ENCODE measurements at places on chromosomes 2 and 18.

GRCh38 chr18:45588376-45589355, 26.6 kb upstream of the SLC14A2 start:
- DNase-seq, result no peak

- DNase-seq, result no peak
These were observed 1016.8 kb downstream of the CNTNAP5 start for GRCh38 chr2:125041846-125042245.

GRCh38 chr2:127636248-127637235, 9.4 kb upstream of the GPR17 start:
- no peak for DNase-seq

DNA sequence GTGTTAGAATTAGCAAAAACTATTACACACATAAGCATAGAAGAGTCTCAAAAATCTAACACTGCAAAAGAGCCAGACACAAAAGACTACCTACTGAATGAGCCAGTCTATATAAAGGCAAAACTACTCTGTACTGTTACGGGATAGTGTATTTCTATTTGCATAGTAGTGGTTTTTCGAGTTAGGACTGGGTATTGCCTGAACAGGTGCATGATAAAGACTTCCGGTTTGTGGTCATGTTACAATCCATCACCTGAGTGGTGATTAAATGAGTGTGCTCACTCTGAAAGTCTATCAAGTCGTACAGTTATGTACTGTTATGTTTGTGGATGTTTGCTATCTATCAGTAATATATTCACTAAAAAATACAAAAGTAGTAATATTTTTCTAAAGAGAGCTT, 523.3 kb upstream of the SYT4 start:
- DNase-seq, result no peak

DNA sequence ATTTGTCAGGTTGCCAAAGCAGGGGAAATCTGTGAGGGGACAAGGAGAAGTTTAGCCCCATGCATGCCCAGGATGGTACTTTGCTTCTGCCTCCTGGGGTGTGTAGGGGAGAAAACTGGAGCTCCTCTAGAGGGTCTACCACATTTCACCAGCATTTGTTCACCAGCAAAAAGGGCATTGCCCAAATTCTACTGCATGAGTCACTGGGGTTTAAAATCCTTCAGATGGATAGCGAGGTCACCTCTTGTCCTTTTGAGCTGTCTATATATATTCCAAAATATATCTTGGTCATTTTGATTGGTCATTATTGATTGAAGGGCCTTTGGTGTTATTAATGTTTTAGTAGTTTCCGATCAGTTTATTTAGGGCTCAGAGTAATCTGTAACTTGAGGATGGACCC, 18.7 kb downstream of the FHOD3 start:
- DNase-seq, result no peak

DNA sequence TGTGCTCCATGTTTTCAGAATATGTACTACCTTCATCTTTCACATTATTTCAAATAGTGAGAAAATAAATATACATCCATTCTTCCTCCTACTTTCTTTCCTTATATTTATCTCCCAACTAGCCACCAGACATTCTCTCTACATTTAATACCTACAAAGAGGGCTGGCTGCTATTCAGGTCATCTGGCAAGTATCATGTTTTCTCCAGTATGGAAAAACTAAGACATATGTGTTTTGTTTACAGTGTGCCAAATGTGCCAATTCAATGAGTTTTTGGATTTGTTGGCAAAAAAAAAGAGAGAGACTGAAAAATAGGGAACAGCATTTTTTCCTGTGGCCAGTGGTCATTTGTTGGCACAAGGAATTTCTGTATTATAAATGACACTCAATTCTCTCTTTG, 1207.3 kb downstream of the DPP10 start:
- DNase-seq, result no peak

DNA sequence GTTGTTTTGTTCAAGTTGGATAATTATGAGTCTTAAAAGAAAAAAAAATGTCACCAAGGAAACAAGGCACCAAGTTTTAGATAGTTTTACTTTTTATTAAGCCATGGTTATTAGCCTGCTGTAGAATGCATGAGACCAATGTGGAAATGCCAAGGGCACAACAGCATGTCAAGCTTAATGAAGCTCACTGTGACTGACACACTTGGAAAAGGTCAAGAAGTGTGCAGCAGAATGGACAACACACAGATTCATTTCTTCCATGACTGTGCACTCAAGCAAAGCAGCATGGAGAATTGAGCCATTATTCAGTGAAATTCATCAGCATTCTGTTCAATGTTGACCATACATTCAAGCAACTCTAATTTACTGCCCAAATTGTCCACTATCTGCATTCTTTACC, 23.6 kb downstream of the SPHKAP start:
- no peak for DNase-seq

DNA sequence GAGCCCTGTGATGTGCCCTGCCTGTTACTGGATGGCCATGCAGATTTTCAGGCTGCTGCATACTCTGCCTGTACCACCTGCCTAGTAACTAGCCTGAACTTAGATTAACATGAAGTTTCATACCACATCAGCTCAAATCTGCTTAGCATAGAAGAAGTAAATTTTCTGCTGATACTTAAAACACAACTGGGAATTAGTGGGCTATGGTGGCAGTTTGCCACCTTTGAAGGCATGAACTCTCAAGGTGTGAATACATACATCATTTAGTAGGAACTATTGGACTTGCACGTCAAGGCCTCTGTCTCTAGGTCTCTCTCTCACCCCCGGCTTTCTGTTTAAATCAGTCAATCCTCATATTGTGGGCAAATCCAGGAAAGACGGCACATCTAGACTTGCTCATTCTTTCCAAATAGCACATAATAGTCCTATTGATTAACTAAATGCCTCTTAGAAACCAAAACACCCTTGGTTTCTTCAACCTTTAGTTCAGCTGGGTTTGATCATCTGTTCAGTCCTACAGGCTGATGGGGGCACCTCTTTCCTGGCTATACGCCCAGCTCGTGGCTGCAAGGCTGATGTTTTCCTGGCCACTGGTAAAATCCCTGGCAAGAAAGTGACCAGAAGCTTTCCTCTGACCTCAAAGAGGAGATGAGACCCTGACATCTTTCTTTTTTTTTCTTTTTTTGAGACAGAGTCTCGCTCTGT, 58.4 kb downstream of the ALPK2 start:
- no peak for DNase-seq

DNA sequence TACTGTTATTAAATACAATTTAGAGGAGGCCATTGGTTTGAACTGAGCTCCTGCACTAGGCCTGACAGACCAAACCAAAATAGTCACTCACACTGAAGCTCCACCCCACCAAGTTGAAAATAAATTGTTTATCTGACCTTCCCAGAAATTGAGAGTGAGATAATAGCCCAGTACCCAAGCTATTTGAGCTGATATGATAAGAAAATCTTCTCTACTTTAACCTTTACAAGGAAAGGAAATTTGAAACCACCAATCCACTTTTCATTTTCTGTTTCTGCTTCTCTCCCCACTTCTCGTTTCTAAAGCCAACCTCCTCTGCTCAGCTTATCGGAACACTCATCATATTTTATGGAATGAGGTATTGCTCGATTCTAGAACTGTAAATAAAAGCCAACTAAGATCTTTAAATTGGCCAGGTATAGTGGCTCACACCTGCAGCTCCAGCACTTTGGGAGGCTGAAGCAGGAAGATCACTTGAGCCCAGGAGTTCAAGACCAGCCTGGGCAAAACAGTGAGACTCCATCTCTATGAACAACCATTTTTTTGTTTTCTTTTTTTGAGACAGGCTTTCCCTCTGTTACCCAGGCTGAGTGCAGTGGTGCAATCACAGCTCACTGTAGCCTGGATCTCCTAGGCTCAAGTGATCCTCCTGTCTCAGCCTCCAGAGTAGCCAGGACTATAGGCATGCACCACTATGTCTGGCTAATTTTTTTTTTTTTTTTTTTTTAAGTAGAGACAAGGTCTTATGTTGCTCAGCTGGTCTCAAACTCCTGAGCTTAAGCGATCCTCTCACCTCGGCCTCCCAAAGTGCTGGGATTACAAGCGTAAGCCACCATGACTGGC, 13.3 kb upstream of the GALM start:
- no peak for DNase-seq

- no peak for DNase-seq
These were observed 35.3 kb downstream of the KLHL29 start for GRCh38 chr2:23420091-23420839.

DNA sequence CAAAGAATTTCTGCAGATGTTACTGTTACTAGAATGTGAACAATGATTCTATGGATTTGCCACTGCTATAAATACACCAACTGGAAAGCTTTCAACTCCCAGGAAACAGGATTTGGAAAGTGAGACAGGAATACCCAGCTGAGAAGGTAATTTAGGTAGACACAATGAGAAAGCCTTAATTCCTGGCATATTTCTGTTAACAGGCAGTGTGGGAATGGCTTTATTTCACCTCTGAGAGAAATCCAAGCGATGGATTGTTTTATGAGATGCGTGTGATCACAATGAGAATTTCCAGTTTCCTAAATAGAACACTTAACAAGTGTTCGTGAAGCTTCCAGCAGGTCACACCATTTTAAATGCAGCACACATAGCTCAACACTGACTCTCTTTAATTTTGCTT, 133.0 kb downstream of the SLC8A1 start:
- DNase-seq, result no peak

DNA sequence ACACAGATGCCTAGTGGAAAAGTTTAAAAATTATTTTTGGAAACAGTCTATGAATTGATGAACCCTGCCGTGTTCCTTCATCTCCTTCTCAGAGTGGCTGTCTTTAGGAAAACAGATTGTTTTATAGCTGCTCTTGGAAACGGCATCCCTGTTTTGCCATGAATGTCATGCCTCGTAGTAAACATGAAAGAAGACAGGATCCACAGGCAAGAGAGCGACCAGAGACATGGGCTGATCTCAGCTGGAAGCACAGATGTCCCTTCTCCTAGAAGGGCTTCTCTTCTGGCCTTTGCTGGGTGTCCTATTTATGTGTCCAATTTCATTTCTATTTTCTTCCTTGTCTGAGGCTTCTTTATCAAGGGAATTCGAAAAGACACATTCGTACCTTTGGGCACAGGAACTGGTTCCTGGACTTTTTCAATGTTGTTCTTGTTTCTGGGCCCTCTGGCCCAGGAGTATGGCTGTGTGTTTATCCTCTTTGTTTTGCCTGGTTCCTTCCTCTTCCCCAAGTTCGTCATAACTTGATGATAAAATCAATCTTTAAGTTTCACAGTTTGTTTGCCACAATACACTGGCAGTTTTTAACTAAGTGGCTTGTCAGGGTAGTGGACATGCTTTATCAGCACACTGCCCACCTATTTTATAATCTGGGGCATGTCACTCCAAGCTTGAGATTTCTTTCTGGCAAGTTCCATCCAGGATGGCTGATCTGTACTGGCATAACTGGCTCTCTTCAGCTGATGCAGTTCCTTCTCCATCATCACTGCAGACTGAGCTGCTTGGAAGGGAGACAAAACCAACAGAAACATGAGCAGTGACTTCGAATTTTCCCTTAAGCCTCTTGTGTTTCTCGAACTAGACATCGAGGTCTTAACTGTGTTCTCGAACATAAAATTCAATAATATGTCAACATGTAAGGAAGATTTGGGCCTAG, 63.2 kb upstream of the MGAT4A start:
- DNase-seq, result no peak

- no peak for DNase-seq
These were observed 43.7 kb downstream of the MEX3C start for GRCh38 chr18:51153659-51154371.

DNA sequence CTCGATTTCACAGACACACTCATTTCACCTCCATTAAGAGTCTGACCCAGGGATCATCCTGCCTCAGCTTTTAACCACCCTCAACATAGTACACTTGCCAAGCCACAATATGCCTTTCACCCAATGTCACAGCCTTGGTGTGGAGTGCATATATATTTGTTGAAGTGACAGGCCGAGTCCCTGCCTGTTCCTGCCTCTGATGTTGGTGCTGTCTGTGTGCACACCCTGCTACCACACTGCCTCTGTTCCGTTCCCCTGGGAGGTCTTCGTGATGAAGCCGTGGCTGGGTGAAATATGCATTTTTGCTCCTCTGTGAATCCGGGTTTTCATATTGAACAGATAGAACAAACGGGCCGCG, 90.3 kb downstream of the RNF144A start:
- DNase-seq, result no peak

DNA sequence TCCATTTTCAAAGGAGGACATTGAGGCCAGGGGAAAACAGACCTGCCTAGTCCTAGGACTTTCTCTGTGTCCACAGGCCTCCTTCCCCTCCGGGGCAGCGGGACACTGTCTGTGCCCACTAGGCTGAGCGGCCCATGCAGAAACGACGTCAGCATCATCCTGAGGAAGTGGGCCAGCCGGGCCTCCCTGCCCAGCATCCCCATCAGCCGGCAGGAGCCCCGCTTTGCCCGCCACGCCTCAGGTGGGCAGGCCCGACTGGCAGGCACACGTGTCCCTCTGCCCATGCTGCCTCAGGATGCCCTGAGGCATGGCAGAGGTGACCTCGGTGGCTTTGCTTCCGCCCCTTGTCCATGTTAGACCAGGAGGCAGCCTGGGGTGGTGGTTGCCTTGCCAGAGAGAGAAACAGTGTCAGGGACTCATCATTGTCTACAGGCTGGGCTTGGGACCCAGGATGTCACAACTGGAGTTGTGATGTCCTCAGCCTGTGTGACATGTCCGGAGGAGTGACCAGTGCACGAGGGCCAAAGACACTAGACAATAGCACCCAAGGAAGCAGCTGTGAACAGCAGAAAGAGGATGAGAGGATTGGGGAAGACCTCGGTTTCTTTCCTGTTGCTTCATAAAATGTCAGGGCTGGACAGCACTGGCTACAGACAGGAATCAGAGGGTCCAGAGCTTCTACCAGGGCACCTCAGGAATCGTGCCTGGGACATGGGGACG, 36.8 kb downstream of the TOGARAM2 start:
- no peak for DNase-seq

GRCh38 chr2:8477552-8478470, 204.0 kb upstream of the ID2 start:
- no peak for DNase-seq
